ENCODE measurements at places on chromosomes 2 and 18. TPM values are rescaled to one million over a fixed set of nuclear protein-coding genes. Genes with fewer than 3 reads are reported as not detected.
A peak's percentile ranks its signal among the peaks of the same experiment; 100 is the strongest.

CHRNG gene
- 1.5 TPM for polyA plus RNA-seq

GRCh38 chr2:156907806-156908205 lies 349.7 kb upstream of the GALNT5 start:
- no peak for DNase-seq

FOXD4L1 gene
- polyA plus RNA-seq, result 0.60 TPM

DNA sequence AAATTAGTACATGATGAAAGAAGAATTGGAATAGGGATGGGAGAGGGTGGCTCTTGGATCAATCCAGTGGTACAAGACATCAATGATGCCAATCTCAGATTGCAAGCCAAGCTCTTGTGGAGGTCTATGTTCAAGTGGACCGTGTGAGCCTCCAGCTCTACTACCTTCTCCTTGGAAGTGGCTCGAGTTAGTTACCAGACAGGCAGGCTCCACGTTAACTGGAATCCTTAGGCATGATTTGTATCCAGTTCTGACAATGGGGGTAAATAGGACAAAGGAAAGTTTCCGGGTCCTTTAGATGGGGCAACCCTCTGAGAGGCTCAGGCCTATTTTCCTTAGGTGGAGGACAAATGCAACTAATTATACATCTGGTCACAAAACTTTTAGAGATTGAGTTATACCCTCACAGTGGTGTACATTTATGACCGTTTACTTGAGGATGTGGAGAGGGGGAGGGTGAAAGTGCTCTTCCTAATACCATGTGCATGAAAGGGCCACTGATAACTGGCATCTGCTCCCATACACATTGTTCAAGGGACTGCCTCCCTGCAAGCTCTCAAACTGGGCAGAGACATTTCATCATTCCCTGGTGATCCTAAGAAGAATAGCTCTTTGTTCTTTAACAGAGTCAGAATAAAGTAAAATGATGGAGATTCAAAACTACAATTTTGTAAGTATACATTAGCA lies 180.2 kb downstream of the SOCS6 start:
- no peak for DNase-seq

DNA sequence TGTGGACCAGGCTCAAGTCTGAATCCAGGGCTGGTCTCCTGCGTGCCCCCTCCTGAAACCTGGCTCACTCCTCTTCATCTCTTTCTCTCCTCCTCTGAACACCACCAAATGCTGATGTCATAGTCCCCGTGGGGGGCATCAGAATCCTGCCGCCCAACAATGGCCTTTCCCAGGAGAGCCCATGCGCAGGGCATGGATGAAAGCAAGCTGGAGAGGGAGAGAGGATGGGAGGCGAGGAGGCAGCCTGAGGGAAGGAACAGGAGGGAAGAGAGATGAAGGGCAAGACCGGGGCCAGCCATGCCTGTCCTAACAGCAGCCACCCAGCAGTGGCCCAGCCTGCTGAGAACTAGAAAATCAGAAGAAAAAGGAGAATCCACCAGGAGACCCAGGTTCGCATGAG lies 22.3 kb upstream of the LPIN1 start:
- DNase-seq, result no peak

- no peak for DNase-seq
Measured at GRCh38 chr2:4265936-4266335, 562.6 kb downstream of the DCDC2C start.

DNA sequence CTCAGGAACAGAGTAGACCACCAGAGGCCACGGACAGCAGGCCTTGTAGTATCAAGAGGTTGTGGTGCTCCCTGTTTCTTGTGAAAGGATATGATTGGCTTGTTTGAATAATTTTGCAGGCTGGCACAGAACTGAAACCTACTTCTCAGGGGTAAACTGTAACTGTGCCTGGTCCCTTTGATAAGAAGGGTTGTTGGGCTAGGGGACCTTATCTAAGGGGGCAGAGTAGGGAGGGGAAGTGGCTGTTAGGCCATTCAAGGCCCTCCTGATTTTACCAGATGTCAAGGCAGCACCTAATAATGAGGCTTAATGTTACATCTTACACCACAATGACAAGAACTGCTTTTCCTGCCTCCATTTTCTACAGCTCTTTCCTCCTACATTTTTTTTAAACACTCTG lies 45.6 kb downstream of the GPR39 start:
- no peak for DNase-seq

HEATR5B gene
- 27.9 TPM for polyA plus RNA-seq

DNA sequence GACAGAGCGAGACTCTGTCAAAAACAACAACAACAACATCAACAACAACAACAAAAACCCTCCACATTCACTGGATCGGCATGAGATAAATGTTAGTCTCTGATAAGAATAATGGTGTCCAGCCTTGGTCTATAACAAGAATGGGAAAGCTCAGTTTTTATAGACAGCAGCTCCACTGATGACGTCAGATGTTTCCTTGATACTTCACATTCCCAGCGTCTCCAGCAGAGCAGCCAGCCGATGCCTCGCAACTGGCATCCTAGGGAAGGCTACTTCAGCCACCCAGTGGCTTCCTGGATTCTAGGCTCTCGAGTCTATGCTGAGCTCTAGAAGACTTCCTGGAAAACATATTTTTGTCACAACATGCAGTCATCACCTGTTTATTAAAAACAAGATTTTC lies 271.4 kb upstream of the SMIM21 start:
- no peak for DNase-seq

FRZB gene
- polyA plus RNA-seq, result 10.9 TPM

NOSTRIN gene
- polyA plus RNA-seq, result 37.2 TPM

GRCh38 chr2:48691935-48692691 lies 63.4 kb downstream of the LHCGR start:
- no peak for DNase-seq

CDH7 gene
- polyA plus RNA-seq, result 17.2 TPM

DNA sequence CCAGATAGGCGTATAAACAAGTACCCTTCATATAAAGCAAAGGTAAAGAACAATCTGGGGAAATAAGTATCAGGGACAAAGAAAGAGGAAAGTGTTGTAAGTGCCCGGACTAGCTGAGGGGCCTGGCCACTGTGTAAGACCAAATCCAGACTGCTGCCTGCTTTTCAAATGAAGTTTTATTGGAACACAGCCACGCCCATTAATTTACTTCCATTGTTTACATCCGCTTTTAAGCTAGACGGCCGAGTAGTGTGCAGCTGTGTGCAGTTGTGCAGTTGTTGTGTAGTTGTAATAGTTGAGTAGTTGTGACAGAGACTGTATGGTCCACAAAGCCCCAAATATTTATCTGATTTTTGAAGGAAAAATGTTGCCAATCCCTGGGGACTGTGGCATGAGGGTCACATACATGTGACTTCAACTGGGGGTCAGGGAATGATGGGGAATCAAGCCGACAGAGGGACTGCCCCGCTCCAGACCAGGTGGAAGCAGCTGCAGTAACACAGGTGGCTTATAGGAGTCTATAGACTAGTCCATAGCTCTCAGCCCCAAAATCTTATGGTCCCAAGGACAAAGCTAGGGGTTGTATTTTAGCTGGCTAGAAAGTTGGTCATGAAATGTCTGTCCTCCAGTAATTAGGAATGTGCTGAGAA lies 30.0 kb downstream of the FHL2 start:
- no peak for DNase-seq

STON1 gene
- 39.3 TPM for polyA plus RNA-seq

RTTN gene
- 25.8 TPM for polyA plus RNA-seq

- DNase-seq, result no peak
Measured at GRCh38 chr2:215401896-215402379, 33.9 kb downstream of the FN1 start.

ANKRD29 gene
- polyA plus RNA-seq, result 0.93 TPM

DNA sequence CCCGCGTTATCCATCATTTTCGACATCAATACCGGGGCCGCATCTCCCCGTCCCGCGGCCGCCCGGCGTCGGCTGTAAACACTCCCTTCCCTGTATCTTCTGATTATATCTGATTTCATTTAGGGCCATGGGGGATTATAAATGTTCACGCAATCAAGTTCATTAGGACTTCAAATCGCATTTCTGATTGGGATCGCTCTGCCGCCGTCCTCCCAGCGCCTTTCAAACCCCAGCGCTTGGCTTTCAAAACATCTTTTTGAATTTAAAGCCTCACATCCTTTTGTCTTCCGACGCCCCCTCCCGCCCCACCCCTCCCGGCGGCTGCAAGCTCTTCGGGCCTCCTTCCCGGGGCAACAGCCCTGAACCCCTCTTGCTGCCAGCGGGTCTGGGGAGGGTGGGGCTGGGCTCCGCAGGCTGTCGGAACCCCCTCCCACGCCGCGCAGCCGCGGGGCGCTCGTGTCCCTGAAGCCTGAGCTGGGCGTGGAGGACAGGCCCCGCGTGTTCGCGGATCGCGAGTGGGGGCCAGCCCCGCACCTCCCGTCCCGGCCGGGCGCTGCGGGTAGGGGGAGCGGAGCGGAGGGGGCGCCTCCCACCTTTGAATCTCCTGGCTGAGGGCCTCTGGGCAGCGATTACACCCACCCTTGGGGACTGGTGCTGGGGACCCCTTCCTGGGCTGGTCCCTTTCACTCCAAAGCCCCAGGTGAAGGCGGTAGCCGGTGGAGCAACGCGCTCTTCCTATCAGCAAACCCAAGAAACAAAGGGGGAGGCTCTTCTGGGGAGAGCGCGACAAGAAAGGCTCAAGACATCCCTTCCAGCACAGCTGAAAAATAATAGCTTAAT lies 11.3 kb upstream of the GBX2 start:
- DNase-seq, result no peak

- no peak for DNase-seq
Measured at GRCh38 chr2:208363485-208363884, 43.1 kb upstream of the PTH2R start.

DNA sequence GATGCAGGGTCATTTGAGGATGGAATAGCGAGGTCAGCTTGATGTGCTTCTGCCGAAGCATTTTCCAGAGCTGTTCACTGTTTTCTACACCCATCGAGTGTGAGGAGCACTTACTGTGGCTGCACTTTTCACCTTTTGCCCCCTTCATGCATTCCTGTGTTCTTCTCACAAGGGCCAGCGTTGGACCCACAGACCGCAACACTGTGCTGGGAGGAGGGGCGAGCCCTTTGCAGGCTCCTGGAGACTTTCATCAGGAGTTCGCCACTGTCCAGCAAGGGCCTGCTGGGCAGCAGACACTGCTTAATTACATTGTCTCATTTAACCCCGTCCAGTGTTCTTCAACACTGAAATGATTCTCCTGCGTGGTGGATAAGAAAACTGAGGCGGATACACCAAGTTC lies 29.9 kb downstream of the CYP26B1 start:
- no peak for DNase-seq

DNA sequence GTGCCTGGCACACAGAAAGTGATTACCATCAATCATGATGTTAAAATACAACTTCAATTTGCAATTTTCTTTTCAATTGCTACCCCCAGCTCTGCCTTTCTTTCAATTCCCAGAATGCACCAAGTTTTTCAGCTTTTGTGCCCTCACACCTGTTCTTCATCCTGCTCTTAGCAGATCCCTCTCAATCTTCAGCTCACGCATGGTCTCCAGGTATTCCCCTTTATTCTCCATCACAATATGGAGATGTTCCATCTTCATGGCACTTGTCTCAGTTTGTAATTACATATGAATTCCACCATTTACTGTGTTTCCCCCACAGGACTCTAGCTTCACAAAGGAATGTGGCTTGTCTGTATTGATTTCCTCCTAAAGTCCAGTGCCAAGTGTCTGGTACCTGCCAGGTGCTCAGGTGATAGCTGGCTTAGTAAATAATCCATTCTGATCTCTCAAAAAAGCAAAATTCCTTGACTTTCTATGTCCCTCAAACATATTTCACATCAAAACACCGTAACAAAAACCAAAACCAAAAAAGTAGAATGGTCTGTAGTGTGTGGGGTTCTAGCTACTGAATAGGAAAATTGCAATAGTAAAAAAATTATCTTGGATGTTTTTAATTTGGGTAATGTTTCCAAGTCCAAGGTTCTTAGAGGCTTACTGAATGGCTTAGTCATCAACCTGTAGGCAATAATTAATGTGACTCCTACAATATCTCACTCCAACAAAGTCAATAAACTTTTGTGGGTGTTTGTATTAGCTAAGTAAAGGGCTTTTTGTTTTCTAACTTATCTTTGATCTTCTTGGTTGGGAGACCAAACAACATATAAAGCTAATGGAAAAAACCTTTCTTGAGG lies 2.9 kb upstream of the INSIG2 start:
- no peak for DNase-seq

SH3RF3 gene
- 4.0 TPM for polyA plus RNA-seq

ZNF236 gene
- polyA plus RNA-seq, result 11.8 TPM

GRCh38 chr2:44136252-44136651 lies 32.4 kb upstream of the PPM1B start:
- no peak for DNase-seq

GRCh38 chr18:46754661-46755292 lies 2.1 kb downstream of the ST8SIA5 start:
- DNase-seq, result peak; percentile 30

- no peak for DNase-seq
Measured at GRCh38 chr2:218988650-218989049, 3.7 kb upstream of the FEV start.

DNA sequence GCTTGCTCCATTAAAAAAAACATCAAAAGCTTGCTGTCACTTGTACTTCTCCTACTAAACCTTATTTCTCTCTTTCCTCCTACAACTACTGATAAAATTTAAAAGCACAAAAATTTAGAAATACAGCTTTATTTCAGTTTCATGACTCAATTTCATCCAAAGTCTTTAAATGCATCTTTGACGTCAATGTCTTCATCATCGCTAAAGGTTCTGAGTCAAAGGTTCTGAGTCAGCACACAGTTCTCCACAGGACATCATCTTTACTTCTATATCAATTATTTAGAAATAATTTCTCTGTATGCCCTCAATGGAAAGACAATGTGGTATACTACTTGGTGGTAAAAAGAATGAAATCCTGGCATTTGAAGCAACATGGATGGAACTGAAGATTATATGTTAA lies 163.9 kb upstream of the DNMT3A start:
- DNase-seq, result no peak

GRCh38 chr2:238580486-238580885 lies 153.8 kb downstream of the ASB1 start:
- DNase-seq, result no peak

GRCh38 chr18:73638709-73639108 lies 508.9 kb downstream of the FBXO15 start:
- DNase-seq, result no peak
